ENCODE measurements at places on chromosomes 6 and 20.

DNA sequence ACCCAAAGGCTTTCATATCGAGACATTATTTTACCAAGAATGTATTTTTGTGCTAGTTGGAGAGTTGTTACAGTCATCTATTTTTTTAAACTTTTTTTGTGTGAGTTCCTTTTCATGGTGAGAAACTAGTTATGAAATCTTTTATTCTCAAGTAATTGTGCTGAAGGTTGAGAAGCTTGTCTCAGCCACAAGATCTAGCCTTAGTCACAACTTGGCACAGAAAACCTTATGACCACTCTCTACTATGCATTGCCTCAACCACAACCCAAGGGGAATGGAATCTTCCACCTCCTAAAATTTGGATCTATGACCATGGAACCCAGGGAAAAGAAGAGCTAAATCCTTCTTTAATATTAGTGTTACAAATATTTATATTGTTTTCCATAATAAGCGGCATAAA is 58.5 kb downstream of the HS3ST5 start:
- DNase-seq: no peak

DNA sequence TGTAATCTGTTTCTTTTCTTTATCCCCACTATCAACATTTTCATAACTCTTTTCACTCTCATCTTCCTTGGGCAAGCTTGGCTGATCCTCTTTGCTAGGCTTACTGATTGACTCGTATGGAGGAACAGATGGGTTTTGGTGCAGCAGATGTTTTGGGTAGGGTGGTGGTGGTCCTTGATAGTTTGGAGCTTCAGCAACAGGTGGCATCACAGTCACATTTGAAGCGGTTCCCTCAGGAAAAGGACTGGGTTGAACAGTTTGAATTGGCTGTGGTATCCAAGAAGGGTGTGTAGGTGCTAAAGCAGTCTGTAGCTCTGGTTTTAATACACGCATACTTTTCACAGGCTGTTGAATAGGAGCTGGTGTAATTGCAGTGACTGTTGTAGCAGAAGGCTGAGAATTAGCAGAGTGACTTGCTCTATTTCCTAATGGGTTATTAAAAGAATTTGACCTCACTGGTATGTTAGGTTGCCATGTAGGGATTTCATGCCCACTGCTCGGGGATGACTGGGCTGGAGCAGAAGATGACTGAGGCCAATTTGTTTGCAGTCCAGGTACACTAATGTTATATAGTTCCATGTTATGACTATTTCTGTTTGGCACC is 34.5 kb downstream of the LATS1 start:
- no peak for DNase-seq

GRCh38 chr6:11514672-11515071 is 22.9 kb upstream of the TMEM170B start:
- no peak for DNase-seq

DNA sequence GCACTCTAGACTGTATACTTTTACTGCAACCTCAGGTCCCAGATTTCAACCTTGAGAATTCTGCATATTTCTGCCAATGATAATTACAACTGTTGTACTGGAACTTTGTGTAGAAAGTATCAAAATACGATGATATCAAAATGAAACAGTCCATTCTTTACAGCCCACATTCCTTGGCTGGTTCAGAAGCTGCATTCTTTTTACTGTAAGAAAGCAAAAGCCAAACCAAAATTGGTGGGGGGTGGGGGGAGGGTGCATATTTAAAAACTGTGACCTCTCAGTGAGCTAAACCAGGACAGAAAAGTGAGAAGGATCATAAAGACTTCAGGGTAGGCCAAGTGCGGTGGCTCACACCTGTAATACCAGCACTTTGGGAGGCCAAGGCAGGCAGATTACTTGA is 41.8 kb upstream of the UBR2 start:
- DNase-seq: no peak
